ENCODE measurements at places on chromosomes 11 and 22.

GRCh38 chr11:134942681-134943080, 530.6 kb upstream of the B3GAT1 start:
- no peak for DNase-seq

GRCh38 chr22:44365832-44366231, 53.1 kb upstream of the SHISAL1 start:
- DNase-seq: no peak

DNA sequence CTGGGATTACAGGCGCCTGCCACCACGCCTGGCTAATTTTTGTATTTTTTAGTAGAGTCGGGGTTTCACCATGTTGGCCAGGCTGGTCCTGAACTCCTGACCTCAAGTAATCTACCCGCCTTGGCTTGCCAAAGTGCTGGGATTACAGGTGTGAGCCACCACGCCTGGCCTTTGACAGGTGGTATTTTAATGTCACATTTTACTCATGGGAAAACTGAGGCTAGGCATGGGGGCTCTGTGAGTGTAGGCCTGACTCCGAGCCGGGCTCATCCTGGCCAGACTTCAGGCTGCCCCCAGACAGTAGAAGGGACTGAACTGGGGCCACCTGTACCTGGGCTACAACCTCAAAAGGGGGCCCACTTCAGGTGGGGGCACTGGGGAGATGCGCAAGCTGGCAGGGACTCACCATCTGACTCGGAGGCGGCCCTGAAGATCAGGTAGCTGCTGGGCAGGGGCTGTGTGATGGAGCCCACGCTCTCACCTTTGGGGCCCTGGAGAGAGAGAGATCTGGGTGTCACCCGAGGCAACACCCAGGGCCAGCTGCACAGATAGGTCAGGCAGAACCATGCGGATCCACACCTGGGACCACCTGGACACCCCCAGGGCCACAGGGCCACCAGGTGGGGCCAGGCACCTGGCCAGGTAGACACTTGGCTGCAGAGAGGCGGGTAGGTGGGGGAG, 45.8 kb downstream of the OSBPL5 start:
- no peak for DNase-seq

DNA sequence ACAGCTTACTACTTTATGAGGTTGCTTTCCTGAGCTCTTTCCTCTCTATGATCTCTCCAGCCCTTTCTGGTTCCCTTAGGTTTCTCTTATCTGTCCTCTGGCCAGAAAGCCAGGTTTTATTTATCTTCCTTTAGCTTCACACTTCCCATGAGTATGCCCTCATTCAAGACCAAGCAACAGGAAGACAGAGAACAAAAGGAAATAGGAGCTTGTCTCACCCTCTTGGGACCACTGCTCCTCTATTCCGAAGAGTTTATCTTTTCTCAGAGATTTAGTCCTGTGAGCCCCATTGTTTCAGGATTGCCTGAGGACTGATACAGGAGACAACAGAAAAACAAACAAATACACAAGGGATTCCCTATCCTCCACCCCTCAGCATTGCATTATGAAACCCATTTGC, 62.4 kb upstream of the CCDC179 start:
- no peak for DNase-seq

DNA sequence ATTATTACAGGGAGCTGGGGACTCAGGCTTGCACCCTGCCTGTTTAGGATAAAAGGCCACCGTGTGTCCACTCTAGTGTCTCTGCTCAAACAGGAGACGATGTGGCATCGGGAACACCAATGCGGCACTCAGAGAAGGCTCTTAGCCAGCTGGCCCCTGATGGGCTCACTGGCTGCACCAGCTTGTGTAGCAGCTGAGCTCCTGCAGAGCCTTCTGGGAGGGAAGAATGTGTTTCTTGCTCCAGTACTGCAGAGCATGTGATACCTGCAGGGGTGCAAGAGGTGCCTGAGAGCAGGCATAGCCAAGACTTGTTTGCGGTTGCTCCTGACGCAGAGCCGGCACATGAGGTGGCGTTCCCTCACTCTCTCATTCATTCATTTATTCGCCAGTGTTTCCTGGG, 44.4 kb upstream of the KCNQ1OT1 start:
- DNase-seq: no peak

DNA sequence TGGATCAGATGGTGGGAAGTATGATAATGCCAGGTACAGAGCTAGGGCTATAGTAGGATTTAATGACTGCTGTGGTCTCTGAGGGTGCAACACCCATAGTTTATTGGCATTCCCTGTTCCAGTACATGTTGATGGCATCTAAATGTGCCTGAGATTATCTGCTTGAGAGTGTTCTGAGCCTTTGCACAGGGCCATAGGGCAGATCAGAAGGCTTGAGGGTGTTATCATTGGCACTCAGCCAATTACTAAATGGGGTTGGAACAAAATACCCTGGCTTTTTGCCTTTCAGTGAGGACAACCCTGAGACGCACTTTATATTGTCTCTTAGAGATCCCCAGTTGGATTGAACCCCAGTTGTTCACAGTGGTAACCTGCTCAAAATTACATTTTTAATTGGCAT, 6.7 kb downstream of the SLC5A12 start:
- DNase-seq: no peak

- no peak for DNase-seq
Measured at GRCh38 chr22:50216684-50217520, 16.1 kb downstream of the SELENOO start.

DNA sequence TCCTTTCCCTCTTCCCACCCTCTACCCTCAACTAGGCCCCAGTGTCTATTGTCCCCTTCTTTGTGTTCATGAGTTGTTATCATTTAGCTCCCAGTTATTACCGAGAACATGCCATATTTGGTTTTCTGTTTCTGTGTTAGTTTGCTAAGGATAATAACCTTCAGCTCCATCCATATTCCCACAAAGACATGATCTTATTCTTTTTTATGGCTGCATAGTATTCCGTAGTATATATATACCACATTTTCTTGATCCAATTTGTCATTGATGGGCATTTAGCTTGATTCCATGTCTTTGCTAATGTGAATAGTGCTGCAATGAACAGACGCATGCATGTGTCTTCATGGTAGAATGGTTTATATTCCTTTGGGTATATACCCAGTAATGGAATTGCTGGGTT, 17.8 kb downstream of the C11orf71 start:
- no peak for DNase-seq

- DNase-seq: no peak
Measured at GRCh38 chr11:94926698-94927237, 46.6 kb downstream of the CWC15 start.

DNA sequence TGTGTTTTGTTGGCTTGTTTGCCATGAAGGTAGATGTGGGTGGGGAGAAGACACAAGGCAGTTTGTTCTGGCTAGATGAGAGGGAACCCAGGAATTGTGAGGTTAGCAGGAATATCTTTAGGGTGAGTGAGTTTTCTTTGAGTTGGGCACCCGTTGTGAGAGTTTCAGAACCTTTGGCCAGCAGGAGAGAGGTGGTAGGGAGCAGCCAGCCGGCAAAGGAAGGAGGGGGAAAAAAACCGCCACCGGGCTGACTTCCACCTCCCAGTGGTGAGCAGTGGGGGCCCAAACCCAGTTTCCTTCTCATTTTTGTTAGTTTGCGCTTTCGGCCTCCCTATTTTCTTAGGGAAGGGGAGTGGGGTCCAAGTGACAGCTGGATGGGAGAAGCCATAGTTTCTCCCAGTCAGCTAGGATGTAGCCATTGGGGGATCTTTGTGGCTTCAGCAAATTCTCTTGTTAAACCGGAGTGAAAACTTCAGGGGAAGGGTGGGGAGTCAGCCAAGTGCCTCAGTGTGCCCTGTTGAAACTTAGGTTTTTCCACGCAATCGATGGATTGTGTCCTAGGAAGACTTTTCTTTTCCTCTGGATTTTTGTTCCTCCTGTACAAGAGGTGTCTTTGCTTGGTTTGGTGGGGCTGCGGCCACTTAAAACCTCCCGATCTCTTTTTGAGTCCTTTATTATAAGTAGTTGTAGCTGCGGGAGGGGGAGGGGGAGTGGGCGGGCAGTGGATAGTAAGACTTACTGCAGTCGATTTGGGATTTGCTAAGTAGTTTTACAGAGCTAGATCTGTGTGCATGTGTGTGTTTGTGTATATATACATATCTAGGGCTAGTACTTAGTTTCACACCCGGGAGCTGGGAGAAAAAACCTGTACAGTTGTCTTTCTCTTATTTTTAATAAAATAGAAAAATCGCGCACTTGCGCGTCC, 1.1 kb upstream of the GCAT start:
- DNase-seq: no peak

- peak; percentile 23 for DNase-seq
Measured at GRCh38 chr11:102495161-102496042, 35.1 kb downstream of the MMP7 start.

DNA sequence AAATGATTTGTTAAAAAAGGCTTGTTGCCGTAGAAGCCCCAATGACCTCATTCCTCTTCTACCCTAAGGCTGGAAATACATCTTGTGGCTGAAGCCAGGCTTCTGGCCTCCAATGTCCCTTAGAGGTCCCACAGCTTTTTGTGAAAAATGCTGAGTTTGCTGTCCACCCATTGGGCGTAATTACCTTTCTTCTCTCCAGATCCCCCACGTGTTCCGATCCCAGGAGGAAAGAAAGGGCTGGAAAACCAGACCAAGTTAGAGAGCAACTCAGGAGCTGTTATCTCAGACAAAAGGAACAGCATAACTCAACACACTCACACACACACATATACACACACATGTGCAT, 154.2 kb downstream of the MIAT start:
- no peak for DNase-seq

DNA sequence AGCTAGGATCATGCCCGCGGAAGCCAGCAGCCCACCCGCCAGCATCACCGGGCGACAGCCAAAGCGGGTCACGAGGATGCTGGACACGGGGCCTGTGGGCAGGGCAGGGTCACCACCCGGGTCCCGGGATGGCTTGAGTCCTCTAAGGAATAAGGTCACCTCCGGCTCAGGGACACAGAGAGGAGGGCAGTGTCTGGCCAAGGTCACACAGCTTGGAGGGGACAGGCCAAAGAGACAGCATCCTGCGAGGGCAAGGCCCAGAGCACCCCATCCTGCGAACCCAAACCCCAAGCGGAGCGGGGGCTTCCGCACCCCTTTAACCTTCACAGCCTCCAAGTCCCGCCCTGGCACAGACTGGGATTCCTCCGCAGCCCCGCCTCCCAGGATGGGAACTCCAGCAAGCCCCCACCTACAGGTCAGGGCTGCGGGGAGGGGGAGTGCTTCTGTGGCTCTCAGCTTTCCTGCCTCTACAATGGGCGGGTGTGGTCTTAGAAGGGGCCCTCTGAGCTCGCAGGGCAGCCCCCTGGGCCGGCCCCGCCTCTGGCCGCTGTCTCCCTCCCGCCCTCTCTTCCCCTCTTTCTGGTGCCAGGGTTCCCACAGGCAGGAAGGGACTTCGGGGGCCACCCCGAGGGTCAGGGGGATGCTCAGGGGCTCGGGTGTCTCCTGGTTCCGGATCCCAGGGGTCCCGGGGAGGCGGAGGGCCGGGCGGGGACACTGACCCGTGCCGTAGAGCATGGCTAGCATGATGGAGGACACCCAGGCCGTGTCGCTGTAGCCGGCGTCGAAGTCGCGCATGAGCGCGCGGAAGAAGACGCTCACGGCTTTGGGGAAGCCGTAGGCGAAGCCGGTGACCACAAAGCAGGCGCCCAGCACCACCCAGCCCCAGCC, 1.8 kb downstream of the SLC16A8 start:
- DNase-seq: no peak

- DNase-seq: no peak
Measured at GRCh38 chr22:49044091-49044490, 783.6 kb downstream of the BRD1 start.

DNA sequence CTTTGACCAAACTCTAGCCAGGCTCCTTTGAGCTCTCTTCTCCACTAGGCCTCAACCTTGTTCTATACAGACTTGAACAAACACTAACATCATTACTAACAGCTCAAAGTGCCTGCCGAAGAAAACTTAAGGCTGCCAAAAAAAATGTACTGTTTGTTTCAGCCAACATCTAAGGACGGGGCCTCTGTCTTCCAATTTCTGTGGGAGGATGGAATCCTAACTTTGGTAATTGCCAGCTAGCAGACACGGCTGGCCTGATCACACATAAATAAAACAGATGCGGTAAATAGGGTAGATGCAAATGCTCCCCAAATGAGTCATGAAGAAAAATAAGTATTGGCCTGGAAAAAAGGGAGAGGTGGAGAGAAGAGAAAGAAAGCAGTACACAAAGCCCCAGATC, 394.3 kb downstream of the TMEM135 start:
- no peak for DNase-seq

- no peak for DNase-seq
Measured at GRCh38 chr22:19674929-19675253, 39.4 kb upstream of the SEPTIN5 start.

DNA sequence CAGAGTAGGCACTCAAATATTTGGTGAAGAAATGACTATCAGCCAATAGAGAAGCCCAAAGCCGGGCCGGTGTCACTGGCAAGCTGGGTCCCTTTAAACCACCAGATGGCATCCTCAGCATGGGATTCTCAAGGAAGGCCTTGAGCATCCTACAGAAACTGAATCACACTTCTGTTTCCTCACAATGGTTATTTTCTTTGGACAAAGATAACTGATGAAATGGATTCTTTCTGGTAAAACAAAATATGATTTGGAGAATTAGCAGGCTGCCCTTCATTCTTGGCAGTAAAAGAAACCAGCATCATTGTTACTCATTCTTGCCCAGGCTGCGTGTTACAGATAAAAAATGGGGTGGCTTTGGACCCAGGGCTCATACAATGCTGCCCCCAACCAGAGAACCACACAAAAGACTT, 30.3 kb upstream of the ASPHD2 start:
- DNase-seq: peak; percentile 40

DNA sequence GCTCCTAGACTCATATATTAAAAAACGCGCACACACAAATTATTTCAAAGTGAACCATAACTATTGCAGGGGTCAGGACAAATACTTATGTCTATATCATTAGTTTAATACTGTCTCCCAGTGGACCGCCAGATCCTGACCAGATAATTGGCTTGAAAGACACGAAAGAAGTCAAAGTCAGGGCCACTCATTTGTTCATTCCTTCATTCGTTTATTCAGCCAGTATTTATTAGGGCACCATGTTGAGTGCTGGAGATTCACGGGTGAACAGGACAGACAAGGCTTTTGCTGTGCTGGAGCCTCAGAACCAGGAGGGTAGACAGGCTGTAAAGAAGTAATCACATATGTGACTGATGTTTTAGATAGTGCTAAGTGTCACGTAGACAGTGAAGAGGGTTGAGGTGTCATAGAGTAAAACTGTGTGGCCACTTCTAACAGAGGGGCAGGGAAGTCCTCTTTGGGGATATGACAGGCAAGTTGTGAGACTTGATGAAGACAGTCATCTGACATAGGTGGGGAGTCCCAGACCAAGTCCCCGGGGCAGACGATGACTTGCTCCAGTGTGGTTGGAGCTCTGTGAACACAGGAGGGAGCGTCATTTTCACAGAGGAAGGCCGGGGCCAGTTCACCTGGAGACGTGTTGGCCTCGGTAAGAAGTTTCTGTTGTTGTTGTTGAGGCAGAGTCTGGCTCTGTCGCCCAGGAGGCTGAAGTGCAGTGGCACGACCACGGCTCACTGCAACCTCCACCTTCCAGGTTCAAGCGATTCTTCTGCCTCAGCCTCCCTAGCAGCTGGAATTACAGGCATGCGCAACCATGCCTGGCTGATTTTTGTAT, 25.9 kb downstream of the RBX1 start:
- no peak for DNase-seq

- DNase-seq: no peak
Measured at GRCh38 chr11:108369064-108369463, 98.3 kb downstream of the C11orf65 start.

- no peak for DNase-seq
Measured at GRCh38 chr11:111356660-111357048, 22.4 kb downstream of the POU2AF1 start.

- no peak for DNase-seq
Measured at GRCh38 chr11:78666675-78667160, 92.1 kb upstream of the NARS2 start.

- DNase-seq: no peak
Measured at GRCh38 chr11:43685440-43685839, 4.9 kb downstream of the HSD17B12 start.
